ENCODE measurements at places on chromosomes 7 and 10.

DNA sequence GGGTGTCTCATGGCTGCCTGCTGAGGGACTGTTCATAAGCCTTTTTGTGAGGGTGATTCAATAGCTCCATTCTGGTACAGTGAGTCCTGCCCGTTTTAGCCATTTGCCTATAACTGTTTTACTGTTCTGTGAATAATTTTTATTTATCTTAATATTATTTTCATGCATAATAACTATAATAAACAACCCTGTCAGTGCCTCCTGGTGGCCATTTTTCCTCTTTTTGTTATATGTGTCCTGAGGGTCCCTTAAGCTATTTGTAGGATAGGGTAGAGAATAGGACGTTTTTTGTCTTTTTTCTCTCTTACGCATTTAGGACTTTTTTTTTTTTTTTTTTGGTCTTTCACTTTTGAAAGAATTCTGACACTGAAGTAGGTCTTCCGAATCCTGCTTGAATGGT, 2.9 kb downstream of the C1QL3 start:
- DNase-seq, result no peak

- DNase-seq, result no peak
Measured at GRCh38 chr10:83881661-83882060, 257.6 kb upstream of the GHITM start.

- DNase-seq, result no peak
Measured at GRCh38 chr10:118781541-118781940, 26.8 kb upstream of the CACUL1 start.

DNA sequence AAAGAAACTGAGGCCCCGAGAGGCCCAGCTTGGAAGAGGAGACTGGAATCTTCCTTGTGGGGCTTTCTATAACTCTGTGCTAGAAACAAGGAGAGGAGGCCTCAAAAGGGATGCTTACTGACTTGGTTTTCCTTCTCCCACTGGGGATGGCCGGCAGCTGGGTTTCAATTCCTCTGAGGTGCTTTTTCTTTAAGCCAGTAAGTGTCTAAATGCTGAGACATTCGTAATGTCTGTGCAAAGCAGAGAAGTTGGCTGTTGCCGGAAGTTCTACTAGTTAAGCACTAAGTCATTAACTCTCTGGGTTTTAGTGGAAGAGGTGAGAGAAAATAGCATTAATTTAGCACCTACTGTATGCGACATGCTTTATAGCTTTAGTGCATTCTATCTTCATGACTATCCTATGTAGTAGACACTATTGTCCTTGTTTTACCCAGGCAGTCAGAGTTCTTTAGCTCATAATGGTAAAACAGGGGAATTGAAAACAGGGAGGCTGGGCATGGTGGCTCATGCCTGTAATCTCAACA, 135.2 kb downstream of the RGS10 start:
- DNase-seq, result no peak

DNA sequence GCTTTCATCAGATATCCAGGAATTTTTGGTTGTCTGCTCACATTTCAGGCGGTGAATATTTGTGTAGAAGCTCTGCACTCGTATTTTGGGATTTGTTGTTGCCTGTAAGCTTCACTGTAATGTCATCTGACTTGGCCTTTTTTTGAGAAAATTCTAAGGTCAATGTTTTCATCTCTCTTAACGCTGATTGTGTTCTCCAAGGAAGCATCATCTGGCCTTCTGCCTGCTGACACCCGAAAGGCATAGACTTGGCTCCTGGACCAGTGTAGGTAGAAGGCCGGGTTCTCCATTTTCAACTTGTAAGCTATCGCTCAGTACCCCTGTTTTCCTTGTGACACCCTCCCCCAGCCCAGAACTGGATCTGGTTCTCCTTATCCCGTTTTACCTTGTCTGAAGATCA, 44.2 kb downstream of the SLC13A1 start:
- DNase-seq, result no peak

DNA sequence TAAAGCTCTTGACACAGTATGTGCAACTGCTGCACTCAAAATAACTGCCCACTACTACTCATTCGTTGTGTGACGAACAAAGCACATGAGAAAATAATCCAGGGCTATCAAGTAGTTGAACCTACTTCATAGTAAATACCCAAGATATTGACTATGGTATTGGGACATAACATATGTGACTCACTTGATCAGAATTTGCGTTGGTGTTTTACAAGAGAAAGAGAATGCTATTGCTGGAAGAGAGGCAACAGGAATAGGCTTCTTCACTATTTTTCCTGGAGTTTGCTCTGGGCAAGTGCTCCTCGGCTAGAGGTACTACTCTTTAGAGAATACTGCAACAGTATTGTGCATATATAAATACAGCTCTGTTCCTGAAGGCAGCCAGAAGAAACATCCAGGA, 2.5 kb downstream of the DGKB start:
- DNase-seq, result no peak

DNA sequence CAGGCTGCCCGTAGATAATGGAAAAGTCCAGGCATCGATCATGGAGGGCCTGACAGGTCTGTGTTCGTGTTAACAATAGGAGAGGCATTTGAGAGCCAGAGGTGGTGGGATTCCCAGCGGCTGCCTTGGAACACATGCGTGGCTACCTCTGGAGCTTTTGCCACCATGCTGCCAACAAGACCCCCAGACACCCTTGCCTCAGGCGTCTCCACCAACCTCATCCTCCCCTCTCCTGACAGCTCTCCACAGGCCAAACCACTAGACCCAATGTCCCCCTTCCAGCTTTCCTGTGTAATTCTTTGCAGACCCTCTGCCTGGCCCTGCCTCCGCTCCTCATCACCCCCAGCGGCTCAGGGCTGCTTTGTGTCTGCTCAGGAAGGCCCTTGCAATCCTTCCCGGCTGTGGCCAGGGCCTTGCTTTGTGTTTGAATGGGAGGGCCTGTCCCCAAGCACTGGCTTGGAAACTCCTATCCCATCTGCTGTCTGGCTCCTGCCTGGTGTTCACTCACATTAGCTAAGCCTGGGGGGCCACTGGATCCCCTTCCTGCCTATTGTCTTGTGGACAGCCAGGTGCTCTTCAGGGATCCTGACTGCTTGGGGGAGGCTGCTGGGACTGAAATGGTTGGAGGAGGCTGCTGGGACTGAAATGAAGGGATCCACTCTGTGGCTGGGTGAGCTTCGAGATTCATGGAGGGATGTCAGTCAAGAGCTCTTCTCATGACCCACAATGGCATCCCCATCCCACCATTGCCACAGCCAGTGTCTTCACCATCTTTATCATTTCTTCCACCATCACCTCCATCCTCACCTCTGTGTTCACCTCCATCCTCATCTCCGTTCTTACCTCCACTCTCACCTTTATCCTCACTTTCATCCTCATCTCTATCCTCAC, 60.8 kb upstream of the ELN start:
- DNase-seq, result no peak

DNA sequence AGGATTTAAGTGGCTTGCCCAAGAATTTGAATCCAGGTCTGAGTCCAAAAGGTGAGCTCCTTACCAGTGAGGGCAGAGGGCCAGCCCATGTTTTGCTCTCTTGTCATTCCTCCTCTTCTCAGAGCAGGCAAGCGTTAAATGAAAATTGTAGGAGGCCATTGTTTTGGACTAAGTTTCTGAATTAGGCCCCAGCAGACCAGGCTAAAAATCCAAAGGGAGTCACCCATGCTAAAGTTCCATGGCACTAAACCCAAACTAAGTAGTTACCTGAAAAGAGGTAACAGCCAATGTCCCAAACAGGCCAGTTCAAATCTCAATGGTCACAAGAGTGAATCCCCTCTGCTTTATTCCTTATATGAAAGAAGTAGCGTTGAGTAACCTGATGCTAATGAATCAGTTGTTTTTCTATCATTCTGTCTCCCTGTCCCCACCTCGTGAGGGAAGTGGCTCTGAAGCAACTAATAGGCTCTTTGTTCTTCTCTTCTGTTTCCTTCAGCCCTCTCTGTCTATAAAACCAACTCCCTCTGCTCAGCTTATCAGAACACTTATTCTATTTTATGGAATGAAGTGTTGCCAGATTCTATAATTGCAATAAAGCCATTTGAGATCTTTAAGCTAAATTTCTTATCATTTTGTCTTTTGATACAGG, 17.5 kb upstream of the CDH23 start:
- DNase-seq, result no peak

- no peak for DNase-seq
Measured at GRCh38 chr10:97733256-97733655, 3.7 kb upstream of the ZFYVE27 start.

DNA sequence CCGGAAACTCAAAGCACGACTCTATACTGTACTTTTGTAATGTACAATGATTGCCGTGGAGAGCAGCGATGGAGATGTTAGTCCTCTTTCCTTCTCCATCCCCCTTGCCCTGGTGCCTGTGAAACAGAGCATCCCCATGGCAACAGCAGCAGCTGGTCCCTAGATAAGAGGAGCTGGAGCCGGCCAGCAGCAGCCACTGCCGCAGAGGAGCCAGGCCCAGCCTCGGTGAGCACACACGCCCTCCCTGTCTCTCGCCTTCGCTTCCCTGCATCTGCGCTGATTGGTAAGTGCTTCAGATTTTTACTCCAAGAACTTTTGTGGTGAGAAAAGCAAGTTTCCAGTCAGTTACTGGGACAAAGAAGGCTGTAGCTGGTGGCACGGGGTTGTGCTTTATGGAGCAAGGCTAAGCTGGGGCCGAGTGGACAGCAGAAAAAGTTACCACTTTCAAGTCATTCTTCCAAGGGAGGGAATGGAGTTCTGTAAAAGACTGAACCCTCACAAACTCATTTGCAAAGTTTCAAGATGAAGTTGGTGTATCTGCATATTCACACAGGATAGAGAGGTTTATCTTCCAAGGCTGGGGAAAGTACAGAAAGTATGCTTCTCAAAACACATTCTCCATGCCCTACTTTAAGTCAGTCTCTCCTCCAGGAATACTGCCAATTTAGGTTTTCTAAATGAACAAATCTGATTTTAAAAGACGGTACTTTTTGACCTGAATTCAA, at the start of gene PPP1R17:
Gene PPP1R17, plus strand, starts transcription at position 192 of the 725 bp plus-strand sequence. CDS start 5,227 bp downstream, outside the sequence.
- no peak for DNase-seq

DNA sequence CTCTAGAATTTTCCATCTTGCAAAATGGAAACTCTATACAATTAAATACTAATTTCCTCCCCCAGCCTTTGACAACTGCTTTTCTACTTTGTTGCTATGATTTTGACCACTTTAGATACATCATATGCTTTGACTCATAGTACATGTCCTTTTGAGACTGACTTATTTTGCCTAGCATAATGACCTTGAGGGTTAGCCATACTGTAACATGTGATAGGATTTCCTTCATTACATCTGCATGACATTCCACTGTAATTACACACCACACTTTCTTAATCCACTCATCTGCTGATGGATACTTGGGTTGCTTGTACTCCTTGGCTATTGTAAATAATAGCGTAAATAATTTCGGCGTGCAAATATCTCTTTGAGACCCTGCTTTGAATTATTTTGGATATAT, 127.7 kb downstream of the JAZF1 start:
- DNase-seq, result no peak

DNA sequence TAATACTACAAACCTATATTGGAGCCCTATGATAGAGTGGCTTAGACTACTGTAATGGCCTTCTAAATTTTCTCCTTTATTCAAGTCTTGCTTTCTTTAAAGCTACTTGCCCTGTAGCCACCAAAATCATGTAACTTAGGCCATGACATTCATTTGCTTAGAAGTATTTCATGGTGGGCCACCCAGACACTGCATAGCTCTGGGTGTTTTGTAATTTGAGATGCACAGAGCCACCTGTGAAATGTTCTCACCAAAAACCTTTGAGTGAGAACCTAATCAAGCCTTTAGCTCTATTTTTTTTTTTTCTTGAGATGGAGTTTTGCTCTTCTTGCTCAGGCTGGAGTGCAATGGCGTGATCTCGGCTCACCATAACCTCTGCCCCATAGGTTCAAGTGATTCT, 133.6 kb downstream of the RNF216 start:
- no peak for DNase-seq

GRCh38 chr7:140062118-140062527, 628 bp downstream of the PARP12 start:
- DNase-seq, result no peak
